ENCODE measurements at places on chromosomes 6 and 20. TPM values are rescaled to one million over a fixed set of nuclear protein-coding genes. Genes with fewer than 3 reads are reported as not detected.

FAM83C gene
- not detected for total RNA-seq

GRCh38 chr6:11423667-11424066 lies 113.9 kb upstream of the TMEM170B start:
- DNase-seq = no peak
- no peaks in the 10 kb centered on the region for H3K36me3 ChIP-seq
- no peak overlapping the region for H3K4me3 ChIP-seq
- no peaks in the 10 kb centered on the region for H3K27me3 ChIP-seq
- H3K27ac ChIP-seq = peak overlapping the region; percentile 36

DNA sequence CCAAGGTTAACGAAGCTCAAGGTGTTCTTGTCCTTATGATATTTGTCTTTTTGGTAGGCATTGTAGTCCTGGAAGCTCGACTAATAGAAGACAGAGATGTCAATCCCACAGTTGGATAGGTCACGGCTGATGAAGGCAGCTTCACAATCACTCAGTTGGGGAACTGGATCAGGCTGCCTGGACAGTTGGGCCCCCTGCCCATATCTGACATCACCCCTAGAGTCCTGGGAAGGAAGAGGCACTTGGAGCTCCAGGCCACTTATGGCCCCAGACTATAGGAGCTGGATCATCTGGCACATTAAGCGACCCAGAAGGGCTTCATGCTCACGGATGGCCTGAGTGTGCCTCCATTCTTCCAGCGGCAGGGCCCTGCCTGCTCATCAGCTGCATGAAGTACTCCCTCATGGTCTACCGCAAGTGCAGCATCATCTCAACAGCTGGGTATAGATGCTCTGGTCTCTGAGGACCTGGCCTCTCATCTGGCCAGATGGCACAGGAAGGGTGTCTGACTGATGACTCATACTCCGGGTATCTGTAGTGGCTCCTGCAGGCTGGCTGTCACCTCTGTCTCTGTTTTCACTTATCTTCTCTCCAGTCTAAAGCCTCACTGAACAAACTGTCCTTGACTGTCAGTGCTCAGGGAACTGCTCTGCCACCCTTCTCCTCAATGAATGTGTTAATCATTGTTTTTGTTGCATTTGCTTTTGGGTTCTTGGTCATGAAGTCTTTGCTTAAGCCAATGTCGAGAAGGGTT lies 29.2 kb upstream of the SSR1 start:
- DNase-seq = no peak
- no peak overlapping the region for H3K4me3 ChIP-seq
- no peaks in the 10 kb centered on the region for H3K4me1 ChIP-seq
- H3K27me3 ChIP-seq = no peaks in the 10 kb centered on the region
- H3K36me3 ChIP-seq = no peaks in the 10 kb centered on the region

DNA sequence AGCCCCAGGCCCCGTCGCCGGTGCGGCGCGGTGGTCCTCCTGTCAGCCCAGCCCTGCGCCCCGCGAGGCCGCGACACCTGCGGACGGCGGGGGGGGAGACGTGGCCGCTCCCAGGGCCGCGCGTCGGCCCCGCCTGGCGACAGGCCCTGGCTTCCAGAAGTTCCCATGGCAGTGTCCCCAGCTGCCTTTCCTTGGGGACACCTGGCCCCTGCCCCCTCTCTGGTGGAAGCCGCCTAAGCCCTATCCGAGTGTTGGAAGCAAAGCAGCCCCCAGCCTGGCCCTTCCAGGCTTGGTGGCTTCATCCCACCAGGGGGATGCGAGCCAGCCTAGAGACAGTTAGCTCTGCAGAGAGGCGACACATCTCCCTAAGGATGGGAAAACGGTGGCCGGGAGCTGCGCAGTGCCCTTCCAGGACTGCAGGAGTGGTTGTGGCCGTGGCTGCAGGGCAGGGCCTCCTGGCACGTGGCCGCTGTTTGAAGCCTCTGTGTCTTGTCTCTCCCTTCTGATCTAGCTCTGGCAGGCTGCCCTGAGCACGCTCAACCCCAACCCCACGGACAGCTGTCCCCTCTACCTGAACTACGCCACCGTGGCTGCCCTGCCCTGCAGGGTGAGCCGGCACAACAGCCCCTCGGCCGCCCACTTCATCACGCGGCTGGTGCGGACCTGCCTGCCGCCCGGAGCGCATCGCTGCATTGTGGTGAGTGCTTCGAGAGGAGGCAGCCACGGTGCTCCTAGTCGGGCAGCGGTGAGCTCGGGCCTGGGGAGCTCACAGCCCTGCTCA lies 816 bp downstream of the NPEPL1 start:
- H3K27ac ChIP-seq = peak overlapping the region; percentile 90
- no peaks in the 10 kb centered on the region for H3K27me3 ChIP-seq
- H3K36me3 ChIP-seq = peaks cover 34% of the 10 kb centered on the region
- peak overlapping the region; percentile 71 for H3K4me3 ChIP-seq
- no peak for DNase-seq

SOX18 gene
- total RNA-seq = 4.6 TPM

ECT2L gene
- 1.1 TPM for total RNA-seq

- no peak overlapping the region for H3K27ac ChIP-seq
- DNase-seq = no peak
- peaks cover 36% of the 10 kb centered on the region for H3K4me1 ChIP-seq
- H3K4me3 ChIP-seq = no peak overlapping the region
Observed at GRCh38 chr20:38148328-38149102, 16.6 kb downstream of the TGM2 start.

HSPA12B gene
- 30.9 TPM for total RNA-seq

MYBL2 gene
- total RNA-seq = not detected

RBM24 gene
- total RNA-seq = 9.8 TPM

PEDS1 gene
- total RNA-seq = 36.7 TPM

- peak overlapping the region; percentile 88 for H3K27ac ChIP-seq
- no peaks in the 10 kb centered on the region for H3K36me3 ChIP-seq
- no peak overlapping the region for H3K4me3 ChIP-seq
- no peaks in the 10 kb centered on the region for H3K27me3 ChIP-seq
- peaks cover 16% of the 10 kb centered on the region for H3K4me1 ChIP-seq
- DNase-seq = no peak
Observed at GRCh38 chr6:1574890-1575209, 34.9 kb upstream of the FOXC1 start.

Measured in tibial nerve (tissue), 4 donors.